ENCODE measurements at places on chromosomes 11 and 22.

DNA sequence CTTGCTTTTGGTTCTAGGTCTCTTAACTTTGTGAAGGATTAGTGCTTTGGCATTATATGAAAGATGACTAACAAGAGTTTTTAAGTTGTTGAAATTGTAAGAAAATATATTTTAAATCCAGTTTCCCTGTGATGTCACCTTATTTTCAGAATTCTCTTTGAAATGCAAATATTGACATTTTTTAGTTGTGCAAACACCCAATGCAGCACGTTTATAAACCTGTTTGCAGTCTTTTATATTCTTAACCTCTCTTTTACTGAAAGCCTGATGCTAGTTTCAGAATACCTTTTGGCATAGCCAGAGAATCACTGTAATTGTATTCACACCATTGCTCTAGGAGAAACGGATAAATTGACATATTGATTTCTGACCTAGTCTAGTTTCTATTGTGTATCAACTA, 42.8 kb upstream of the SLC37A2 start:
- no peak for DNase-seq

DNA sequence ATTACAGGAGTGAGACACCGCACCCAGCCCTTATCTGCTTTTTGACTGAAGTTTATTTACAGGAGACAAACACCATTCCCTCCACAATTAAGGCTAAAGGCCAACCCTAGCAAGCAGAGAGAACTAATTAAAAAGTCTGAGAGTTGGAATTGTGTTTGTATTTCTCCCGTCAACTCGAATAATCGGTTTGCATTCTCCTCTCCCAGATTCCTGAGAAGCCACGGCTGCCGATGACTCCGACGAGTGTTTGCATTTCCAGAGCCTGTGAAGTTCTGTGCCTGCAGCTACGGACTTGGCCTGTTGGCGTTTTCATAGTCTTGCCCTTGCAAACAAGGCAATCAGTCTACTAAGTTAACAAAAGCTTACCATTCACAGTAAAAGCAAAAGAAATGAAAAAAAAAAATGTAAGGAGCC, 73.2 kb upstream of the NUP50 start:
- no peak for DNase-seq

GRCh38 chr11:14026961-14027360, 64.4 kb downstream of the SPON1 start:
- DNase-seq: no peak

- no peak for DNase-seq
Measured at GRCh38 chr22:30297991-30298701, 8.8 kb upstream of the CASTOR1 start.

GRCh38 chr11:31757260-31757835, 53.8 kb downstream of the PAX6 start:
- DNase-seq: no peak

DNA sequence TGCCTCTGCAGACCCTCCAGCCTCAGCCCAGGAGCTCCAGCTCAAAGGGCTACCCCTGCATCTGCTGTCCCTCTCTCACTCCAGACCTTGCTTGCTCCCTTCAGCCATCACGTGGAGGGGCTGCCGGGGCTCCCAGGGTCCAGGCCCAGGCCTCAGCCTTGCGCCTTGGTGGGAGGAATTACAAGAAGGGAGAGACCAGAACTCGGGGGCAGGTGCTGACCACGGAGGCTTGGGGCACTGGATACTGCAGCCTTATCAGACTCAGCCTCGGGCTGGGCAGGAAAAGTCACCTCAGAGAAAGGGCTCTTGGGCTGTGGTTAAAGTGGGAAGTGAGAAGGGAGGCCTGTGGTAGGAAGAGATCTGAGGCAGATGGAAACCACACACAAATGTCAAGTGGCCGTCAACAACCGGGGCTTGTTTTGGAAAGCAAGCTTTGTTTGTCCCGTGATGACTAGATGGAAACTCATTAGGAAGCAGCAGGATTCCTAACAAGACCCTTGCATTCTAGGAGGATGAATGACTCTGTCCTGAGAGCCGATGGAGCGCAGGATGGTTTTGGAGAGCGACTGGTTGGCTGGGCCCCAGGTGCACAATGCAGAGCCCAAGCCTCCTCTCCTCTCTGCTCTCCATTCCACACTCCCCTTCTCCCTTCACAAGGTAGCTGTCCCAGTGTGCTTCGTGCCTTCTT, 1321.7 kb downstream of the TBC1D22A start:
- no peak for DNase-seq

- no peak for DNase-seq
Measured at GRCh38 chr11:2447951-2448650, 3.3 kb downstream of the KCNQ1 start.

- DNase-seq: no peak
Measured at GRCh38 chr11:1557904-1558774, 13.9 kb downstream of the DUSP8 start.

DNA sequence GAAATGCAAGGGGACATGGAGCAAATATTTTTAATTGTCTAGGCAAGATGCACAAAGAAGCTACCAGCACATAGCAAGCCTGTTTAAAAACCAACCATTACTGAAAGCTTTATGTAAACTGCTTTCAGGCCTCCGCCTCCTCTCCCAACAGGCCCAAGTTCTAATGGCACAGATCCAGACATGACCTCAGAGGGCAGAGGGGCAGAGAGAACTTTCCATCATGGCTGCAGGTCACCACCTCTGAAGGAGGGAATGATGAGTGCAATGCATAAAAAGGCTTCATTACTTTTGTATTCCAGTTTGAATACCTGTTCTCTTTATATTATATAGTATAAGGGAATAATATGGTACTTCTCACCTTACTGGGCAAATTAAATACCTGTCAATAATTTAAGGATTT, 15.2 kb downstream of the DDX17 start:
- DNase-seq: no peak

DNA sequence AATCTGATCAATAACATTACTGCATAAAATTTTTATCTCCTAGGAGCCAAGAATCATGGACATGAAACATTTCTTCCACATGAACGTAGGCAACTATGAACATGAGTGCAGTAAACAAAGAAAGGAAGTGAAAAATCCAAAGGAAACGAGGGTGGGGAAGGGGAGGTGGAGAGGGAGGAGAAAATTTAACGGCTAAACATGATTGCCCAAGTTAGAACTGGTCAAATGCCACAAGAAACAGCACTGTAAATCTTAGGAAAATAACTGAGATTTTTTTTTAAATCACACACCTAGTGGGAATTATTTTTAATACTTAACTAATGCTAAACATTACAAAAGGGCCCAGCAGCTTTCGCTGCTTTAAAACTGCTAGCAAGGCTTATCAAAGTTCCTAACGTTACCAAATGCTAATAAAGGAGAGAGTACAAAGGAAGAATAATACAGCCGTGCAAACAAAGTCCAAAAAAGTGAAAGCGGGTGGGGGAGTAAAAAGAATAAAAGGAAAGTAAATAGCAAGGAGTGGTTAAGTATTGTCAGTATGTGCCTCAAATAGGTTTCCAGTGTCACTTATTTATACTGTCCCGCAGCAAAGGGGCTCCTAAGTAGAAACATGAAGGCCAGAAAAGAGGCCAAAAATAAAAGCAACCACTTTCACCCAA, 13.7 kb downstream of the NARS2 start:
- no peak for DNase-seq

Data from iPS DF 19.7 (cell line).